AG10803 (cell line): ENCODE measurements at places on chromosomes 12 and 14.
A peak's percentile ranks its signal among the peaks of the same experiment; 100 is the strongest.

DNA sequence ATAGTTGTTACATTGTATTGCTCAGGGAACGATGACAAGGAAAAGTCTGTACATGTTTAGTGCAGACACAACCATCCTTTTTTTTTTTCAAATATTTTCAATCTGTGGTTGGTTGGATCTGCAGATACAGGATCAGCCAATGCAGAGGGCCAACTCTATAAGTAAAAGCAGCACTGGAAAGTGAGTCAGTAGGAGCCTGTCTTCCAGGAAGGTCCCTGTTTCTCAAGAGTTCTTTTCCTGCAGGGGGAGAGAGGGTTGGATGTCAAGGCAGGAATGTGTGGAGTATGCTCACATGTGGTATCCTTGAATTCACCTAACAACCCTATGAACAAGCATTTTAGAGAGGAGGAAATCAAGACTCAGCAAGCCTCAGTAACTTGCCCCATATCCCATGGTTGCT lies 409.1 kb downstream of the NPAS3 start:
- peak; percentile 40 for DNase-seq

- DNase-seq: no peak
Observed at GRCh38 chr14:23172574-23172973, 10.9 kb downstream of the SLC7A8 start.

DNA sequence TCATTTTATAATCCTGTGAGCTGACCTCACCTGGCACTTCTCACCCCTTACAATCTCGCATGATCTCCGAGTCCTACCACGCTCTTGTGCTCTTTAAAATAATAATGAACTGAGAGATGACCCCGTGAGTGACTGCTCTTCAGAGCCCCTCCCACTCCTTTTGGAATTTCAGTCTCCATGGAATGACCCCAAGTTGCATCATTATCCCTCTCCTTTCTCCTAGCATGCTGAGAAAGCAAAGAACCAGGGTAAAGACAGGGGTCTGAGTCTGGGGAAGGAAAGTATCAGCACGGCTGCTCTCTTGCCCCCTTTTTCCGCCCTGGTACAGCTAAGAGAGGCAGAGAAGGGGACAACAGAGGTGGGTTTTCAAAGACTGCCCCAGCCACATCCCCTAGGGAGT lies 178.3 kb upstream of the PLEKHA5 start:
- DNase-seq: no peak

- DNase-seq: no peak
Observed at GRCh38 chr14:21267431-21267845, 1.8 kb downstream of the HNRNPC start.

GRCh38 chr14:93295541-93296220 lies 37.2 kb downstream of the BTBD7 start:
- DNase-seq: no peak

- no peak for DNase-seq
Observed at GRCh38 chr14:74326369-74327152, 21.7 kb upstream of the VRTN start.

- DNase-seq: peak; percentile 40
Observed at GRCh38 chr12:21502164-21502496, 541 bp downstream of the GOLT1B start.

DNA sequence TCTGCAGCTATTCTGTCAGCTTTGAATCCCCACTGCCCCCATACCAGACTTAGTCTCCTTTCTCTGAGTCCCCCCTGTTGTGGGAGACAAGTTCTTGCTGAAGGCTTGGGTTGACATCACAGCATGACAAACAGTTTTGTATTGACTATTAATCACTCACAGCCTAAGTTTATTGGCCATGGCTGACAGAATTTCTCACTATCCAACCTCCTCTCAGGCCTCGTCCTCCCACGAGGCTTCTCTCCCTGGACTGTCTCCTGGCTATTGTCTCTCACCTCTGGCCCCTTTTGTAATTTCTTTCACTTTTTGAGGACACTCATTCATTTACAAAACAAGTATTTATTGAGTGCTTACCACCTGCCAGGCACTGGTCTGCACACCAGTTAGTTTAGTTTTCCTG lies 35.2 kb upstream of the DCD start:
- DNase-seq: no peak

GRCh38 chr14:70027785-70028428 lies 148.7 kb downstream of the SMOC1 start:
- peak; percentile 26 for DNase-seq

GRCh38 chr12:91129662-91130362 lies 18.5 kb upstream of the LUM start:
- DNase-seq: peak; percentile 51

- DNase-seq: no peak
Observed at GRCh38 chr12:56143217-56143616, 9.2 kb upstream of the MYL6B start.

DNA sequence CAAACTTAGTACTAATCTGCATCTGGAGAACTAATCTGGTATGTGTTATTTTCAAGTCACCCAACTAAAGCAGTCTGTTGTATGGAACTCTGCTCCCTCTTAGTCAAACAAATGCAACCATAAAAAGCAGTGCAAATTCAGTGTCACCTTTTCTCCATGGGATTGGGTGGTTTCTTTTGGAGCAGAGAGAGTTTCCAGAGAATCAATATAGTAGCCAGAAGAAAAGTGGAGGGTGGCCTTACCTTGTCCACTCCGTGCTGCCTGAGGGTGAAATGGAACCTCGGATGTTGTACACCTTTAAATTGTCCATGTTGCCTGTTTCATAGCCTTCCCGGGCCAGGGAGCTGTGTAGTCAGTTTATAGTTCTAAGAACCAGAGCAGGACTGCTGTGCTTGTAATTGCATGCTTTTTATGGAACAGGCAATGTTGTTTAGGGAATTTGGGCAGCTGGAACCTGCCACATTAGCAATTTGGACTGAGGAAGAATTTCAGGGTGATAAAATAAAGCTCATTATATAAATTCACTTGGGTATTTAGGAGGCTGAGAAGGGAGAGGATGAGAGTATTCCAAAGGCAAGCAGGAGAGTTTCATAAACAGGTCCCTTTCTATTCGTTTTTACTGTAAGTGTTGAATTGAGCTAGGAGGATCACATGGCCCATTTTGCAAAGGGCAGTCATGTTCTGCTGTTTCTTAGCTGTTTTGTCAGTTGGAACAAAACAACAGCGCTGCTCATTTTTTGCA lies 60.5 kb downstream of the CRADD start:
- DNase-seq: no peak

DNA sequence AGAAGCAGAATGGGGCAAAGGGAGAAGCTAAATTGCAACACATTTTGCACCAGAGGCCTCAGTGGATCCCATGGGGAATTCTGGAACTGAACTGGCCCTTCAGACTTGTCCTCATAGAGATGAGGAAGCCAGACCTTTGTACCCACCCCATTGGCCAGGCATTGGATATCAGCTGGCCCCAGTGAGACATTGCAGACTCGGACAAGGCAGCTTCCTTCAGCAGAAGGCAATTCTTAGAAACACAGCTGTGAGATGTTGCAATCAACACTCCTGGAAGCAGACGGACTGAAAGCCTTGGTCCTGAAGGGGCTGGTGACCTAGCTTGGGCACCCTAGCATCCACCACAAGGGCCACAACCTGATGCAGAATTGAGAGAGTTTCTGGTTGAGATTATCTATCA lies 218.1 kb downstream of the MSRB3 start:
- DNase-seq: peak; percentile 44

GRCh38 chr12:83807871-83808270 lies 1104.7 kb downstream of the SLC6A15 start:
- peak; percentile 48 for DNase-seq

- DNase-seq: no peak
Observed at GRCh38 chr14:95707327-95707726, 6.6 kb downstream of the TCL1A start.

GRCh38 chr14:79972230-79972629 lies 239.1 kb downstream of the DIO2 start:
- DNase-seq: no peak

DNA sequence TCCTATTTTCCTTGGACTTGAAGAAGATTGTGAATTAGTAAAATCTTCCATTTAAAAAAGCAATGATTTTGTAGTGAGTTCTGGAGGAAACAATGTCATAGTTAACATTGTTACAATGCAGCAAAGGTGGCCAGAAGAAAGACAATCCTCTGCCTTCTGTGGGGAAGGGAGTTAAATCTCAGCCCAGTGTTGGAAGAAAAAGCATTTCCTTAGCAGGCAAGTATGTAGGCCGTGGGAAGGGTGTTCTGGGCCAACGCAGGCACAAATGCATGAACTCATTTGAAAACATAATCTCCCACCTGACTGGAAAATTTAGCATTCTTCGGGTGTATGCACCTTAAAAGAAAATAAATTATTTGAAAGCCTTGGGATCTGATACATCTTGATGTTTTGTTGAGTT lies 258.6 kb downstream of the ADAMTS20 start:
- no peak for DNase-seq

- DNase-seq: no peak
Observed at GRCh38 chr12:4482936-4483335, 37.3 kb upstream of the FGF6 start.

GRCh38 chr12:95529693-95530225 lies 21.5 kb downstream of the USP44 start:
- peak; percentile 58 for DNase-seq

- no peak for DNase-seq
Observed at GRCh38 chr14:54453252-54453651, 12.1 kb upstream of the CNIH1 start.

DNA sequence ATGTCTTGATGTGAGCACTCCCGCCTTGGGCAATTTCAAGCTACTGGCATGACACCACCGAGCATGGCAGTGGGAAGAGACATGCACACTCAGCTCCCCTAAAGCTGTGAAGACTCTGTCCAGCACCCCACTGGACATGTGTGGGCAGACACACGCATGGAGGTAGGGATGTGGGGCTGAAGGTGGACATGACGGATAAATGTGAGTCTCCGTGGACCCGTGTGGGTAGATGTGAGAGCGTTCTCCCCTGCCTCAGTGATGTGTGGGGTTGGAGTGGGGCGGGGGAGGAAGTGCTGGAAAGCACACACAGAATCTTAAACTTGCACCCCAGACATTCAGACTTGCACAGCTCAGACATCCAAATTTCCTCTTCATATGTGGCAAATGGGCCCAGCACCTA lies 12.6 kb downstream of the SLC6A12 start:
- DNase-seq: no peak

GRCh38 chr14:63752449-63753169 lies 24.7 kb upstream of the SGPP1 start:
- peak; percentile 8 for DNase-seq

DNA sequence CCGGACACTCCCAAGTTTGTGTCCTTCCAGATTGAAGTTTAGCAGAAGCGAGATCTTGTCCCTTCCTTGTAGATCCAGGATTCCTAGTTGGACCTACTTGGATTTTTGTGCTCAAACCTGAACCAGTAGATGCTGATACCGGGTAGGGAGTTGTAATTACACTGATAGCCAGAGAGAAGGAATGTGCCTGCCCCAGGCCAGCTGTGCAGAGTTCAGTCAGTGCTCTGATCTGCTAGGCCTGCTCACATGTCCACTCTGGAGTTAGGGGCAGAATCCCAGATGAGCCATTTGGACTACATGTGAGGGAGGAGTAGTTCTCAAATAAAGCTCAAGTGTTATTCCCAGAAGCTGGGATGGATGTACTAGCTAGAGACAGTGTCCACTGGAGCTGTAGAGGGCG lies 65.7 kb downstream of the PRKCH start:
- no peak for DNase-seq

DNA sequence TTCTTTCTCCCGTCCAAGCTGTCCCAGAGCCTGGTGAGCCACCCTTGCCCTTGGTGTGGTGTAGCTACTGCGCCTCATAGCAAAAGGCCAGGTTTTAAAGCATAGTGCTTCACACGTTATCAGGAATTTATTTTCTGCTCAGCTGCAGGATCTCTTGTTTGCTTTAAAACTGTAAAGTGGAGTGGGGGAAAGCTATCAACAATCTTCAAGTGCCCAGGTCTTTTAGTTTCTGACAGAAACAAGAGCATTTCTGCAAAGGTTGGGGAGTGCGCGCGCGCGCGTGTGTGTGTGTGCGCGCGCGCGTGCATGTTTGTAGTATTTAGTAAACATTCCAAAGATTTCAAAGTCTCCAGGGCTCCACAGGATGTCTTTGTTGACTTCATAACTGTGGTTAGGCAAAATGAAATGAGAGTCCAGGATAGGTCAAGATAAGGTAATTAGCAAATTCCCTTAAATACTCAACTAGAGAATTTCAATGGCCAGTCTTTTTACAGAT lies 45.5 kb downstream of the EML1 start:
- DNase-seq: peak; percentile 79

DNA sequence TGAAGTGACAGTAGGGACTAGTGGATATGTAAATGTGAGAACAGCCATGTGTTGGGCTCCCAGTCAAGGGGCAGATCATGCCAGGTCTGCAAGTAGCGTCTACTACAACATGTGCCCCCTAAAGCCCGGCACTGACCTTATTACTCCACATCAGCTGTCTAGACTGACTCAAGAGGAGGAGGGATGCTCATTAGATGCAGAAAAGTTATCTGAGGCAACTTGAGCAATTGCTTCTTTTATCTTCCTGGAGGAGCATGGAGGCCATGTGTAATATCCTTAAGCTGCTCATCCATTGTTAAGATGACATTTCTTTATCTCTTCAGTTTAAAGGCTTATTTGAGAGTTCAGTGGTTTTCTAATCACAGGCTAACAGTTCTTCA lies 404.7 kb upstream of the FLRT2 start:
- no peak for DNase-seq

- no peak for DNase-seq
Observed at GRCh38 chr14:29102996-29103395, 336.4 kb downstream of the FOXG1 start.

DNA sequence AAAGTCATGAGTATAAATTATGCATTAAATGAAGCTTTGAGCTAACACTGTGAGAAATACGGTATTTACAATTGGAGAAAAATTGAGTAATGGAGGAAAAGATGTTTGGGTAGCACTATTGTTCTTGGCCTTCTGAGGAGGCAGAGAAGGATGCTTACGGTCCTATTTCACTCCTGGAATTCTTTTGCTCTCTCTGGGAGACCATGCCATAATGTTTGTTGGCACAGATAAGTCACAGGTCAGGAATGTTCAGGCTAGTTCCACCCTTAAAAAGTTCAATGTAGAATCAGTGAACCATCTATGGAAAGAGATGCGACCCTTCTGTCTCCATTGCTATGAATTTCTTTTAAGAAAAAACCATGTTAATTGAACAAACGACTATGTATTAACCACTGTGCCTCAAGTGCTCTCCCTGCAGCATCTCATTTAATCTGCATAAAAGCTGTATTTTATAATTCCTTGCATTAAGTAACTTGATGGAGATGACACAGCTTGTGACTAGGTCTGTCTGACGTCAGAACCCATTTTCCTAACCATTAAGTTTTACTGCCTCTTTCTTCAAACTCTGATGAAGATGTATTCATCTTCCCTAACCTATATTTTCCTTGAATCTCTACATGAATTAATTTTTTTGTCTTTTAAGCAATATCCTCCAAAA lies 9.5 kb downstream of the BATF start:
- no peak for DNase-seq
